AG04449 (cell line): ENCODE measurements at places on chromosomes 4 and X.
A peak's percentile ranks its signal among the peaks of the same experiment; 100 is the strongest.

DNA sequence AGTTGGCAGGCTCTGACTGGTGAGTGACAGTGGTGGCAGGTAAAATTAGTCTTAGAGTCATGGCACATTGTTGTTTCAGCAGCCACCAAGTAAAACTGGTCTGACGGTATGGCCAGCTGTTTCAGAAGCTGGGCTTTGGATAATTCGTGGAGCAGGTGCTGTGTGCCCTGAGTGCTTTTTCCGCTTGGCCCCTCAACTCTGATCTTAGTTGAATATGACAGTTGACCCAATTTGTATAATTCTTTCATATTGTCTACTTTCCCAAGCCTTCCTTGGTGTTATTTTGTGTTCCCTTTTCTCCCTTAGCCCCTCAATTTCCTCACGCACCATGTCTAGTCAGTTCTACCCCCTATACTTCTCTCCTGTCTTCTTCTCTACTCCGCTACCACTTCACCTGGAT lies 32.0 kb downstream of the CDS1 start:
- DNase-seq = no peak

GRCh38 chrX:69179380-69179911 lies 14.2 kb upstream of the PJA1 start:
- no peak for DNase-seq

- no peak for DNase-seq
Measured at GRCh38 chrX:11438767-11439166, 145.6 kb downstream of the AMELX start.

DNA sequence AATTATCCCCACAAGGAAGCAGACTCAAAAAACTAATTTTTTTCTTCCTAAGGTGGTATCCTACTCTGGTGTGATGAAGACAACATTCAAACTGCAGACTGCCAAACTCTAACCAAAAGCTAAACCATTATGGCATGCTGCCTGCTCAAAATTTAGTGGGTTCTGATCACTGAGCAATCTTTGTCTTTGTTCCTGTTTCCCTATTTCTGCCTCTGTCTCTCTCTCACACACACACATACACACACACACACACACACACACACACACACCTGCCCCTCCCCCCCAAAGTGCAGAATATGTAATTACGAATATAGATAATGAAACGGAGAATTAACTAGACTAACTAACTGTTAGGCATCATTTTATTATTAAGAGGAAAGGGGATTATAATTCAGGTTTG lies 1278.6 kb downstream of the PCDH7 start:
- DNase-seq = no peak

GRCh38 chrX:107718156-107718621 lies 57.4 kb downstream of the TSC22D3 start:
- DNase-seq = no peak

- no peak for DNase-seq
Measured at GRCh38 chr4:630656-631055, 5.3 kb downstream of the PDE6B start.

DNA sequence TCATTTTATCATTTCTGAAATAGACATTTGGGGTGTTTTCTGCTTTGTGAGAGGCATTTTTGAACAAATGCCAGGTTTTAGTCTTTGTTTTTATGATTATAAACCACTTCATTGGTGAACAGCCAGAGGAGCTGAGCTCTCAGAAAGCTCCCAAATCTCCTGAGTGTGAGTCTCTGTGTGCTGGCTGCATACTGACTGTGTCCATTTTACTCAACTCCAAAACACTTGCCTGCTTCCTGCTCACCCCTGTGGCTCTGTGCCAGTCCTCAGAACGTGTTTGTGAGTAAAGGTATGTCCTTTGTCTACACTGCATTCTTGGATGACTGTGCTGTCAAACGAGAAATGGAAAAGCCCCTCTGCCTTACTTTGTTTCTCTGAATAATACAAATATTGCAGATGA lies 5.4 kb upstream of the LRAT start:
- DNase-seq = no peak

GRCh38 chr4:87631668-87632067 lies 18.4 kb upstream of the DMP1 start:
- no peak for DNase-seq

DNA sequence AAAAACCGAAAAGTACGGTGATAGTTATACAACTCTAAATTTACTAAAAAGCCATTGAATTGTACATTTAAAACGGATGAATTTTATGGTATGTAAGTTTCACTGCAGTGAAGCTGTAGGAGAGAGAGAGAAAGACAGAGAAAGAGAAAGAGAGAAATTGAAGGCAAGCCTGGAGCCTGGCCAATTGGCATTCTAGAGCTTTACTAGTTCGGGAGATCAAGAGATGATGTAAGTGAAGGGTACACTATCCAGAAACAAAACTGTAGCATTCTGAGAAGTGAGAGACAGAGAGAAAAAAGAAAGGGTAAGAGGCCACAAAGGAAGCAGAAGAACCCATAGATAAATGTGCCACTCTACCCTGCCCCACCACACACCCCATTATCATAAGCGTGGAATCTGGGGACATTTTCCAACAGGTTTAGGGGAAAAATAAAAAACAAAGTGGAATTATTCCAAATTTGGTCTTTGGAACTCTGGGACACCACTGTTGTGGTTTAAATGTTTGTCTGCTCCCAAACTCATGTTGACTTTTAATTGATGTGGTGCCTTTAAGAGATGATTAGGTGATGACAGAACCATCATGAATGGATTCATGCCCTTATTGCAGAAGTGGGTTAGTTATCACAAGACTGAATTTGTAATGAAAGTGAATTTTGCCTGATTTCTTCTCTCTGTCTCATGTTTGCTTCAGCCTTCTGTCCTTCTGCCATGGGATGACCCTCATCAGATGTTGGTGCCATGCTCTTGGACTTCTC lies 123.0 kb upstream of the PLS3 start:
- no peak for DNase-seq

DNA sequence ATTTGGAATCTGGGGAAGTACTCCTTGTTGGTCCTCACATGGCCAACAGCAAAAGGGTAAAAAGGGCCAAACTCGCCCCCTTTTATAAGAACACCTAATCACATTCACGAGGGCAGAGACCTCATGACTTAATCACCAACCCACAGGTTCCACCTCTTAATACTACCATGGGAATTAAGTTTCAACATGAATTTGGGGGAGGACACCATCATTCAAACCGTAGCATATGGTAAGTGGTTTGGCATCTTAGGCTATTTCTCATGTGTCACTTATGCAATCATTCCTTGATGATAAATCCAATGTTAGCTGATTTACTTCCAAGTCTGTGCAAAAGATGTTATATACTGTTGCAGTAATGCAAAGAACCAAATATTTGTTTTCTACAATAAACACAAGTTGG lies 302.9 kb upstream of the FAM241A start:
- no peak for DNase-seq

DNA sequence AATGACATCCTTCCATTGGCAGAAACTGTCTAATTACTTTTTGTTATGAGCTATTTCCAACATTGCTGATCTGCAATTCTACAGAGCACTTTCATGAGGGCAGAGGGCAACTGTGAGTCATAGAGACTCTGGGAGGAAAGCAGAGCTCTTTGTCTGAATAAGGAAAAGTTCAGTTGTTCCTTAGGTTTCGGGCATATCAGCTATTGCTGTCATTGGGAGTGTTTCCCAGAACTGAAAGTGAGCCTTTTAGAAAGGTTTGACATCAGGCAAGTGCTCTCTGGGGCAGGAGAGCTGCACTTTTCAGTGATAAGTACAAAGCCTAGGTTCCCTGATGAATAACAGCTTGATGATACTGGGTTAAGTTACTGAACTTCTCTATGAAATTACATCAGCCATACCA lies 119.2 kb upstream of the EDNRA start:
- DNase-seq = no peak

DNA sequence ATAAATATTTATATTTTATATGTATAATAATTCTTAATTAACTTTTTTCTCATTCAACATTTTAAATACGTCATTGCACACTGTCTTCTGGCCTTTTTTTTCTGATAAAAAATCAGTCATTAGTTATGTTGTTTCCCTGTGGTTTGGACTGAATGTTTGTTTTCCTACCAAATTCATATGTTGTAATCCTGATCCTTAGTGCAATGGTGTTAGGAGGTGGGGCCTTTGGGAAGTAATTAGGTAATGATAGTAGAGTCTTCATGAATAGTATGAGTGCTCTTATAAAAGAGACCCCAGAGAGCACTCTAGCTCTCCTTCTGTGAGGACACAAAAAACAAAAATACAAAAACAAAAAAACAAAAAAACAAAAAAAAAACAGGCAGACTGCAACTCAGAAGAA lies 117.2 kb downstream of the GASK1B start:
- DNase-seq = no peak

DNA sequence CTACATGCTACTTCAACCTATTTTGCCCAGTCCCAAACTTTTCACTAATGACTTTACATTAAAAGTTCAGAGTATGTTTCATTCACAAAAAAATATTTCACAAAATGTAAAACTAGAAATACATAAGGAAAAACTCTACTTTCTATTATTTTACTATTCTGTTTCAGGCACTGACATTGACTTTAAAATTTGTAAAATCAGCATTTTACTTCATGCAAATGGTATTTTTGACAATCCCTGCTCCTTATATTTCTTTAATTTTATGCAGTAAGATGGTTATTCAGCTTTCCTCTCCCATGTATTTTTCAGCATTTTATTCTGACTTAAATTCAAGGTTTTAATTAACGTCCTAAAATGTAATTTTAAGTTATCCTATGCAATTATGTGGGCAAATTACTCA lies 178.5 kb downstream of the COL25A1 start:
- DNase-seq = no peak

DNA sequence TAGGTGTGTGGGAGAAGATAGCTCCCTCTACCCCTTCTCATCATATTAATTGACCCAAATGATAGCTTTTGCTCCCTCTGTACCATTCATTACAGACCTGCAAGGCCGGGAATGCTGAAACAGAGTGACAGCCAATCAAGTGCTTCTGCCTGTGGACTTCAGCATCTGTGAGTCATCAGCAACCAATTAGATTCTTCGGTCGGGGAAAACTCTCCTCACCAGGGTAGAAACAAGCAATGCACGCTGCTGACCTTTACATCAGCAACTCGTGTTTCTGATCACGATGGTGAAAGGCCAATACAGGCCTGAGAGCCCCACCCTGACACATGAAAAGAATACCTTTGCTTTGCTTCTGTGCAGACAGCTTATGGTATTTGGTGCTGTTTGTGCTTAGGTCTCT lies 347.2 kb upstream of the DDX53 start:
- no peak for DNase-seq

DNA sequence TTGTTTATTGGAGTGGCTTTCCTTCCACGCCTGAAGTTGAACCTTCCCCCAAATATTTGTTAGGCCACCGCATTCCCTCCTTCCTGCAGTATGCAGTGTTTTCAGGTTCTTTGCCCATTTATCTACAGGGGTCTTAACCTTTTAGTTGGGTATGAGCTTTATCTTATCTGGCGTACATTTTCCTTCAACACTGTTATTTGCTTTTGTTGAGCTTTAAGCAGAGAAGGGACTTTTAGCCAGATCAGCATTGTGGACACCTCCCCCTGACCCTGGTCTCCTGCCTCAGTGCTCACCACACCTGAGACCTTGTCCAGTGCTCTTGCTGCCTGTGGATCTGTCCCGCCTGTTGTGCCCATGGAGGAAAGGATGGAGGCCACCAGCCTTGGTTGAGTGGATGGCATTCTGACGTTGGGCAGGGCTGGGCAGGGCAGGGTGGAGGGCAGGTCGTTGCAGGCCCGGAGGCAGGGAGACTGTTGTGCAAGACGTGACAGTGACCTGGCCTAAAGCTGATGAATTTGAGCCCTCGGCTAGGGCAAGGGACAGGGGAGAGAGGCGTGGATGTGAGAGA lies 998 bp upstream of the DUSP9 start:
- DNase-seq = no peak

GRCh38 chrX:10198254-10198653 lies 41.5 kb downstream of the CLCN4 start:
- no peak for DNase-seq

DNA sequence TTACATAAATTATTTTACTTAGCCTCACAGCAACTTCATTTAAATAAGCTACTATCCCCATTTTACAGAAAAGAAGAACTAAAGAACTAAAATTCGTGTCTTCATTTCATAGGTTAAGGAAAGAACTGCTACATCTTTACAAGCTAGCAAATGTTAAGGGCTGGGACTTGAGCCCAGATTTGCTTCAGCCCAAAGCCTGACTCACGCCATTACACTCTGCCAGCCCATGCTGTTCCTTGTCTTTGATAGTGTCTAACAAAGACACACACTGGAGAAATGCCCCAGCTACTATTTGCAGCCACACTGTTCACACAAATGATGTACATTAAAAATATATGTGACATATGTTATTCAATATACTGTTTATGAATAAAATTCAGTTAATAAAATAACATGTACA lies 29.0 kb upstream of the ERVMER34-1 start:
- peak; percentile 5 for DNase-seq

- no peak for DNase-seq
Measured at GRCh38 chr4:26819026-26819425, 41.6 kb upstream of the STIM2 start.

GRCh38 chr4:147732518-147733235 lies 789 bp downstream of the ARHGAP10 start:
- no peak for DNase-seq

DNA sequence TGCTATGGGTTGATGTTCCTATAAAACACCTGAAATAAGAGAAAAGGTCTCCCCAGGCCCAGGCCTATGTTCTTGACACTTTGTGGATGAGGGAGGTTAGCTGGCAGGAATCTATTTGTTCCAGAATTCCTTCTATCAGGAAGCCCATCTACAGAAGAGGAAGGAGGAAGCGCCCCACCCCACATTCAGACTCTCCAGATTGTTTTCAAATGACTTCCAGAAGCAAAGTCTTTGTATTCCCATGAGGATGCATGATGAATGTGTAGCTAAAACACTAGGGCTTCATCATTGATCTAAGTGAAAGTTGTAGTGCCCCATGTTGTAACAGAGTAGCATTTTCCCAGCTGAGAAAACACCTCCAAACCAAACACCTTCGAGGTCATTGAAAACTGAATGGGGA lies 16.4 kb downstream of the OTC start:
- no peak for DNase-seq

DNA sequence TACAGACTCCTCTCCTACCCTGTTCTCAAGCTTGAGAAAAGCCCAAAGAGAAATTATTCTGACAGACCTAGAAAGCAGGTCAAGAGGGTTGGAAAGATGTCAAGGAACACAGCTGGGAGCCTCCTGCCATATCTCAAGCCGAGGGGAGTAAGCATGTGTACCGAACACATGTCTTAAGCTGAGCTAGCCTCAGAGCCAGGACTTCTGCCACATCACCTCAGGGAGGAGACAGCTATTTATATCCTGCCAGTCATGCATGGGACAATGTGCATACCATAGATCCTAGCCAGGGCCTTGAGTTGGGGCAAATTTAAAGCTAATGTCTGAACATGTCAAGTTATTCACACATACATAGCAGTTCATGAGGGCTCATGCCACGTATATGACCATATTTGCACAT lies 11.8 kb downstream of the TMEM31 start:
- DNase-seq = no peak
